ENCODE measurements at places on chromosomes 13 and 19.

DNA sequence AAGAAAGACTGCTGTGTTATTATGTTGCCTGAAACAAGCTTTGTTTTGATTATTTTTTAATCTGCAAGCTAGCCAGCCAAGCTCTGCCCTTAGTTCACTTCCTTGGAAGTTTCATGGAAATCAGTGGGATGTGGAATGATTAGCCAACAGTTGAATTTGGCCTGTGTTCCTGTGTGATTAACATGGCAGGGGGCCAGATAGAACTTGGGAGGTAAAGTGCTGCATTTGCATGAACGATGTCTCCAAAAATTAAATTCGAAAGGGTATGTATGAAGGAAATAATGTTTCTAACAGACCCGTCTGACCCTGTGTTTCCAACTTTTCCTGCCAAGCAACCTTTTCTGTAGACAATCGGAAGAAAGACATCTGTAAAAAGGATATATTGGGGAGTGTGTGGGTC lies 32.2 kb downstream of the UFM1 start:
- no peak for DNase-seq

DNA sequence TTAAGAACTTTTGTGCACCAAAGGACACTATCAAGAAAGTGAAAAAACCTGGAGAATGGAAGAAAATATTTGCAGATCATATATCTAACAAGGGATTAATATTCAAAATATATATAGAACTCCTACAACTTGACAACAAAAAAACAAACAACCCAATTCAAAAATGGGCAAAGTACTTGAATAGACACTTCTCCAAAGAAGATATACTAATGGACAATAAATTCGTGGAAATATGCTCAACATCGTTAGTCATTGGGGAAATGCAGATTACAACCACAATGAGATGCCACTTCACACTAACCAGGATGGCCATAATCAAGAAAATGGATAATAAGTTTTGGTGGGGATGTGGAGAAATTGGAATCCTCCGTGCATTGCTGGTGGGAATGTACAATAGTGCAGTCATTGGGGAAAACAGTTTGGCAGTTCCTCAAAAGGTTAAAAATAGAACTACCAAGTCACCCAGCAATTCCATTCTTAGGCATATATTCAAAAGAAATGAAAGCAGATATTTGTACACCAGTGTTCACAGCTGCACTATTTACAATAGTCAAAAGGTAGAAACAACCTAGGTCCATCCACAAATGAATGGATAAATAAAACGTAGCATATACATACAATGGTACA lies 2.2 kb upstream of the LSR start:
- DNase-seq = no peak

DNA sequence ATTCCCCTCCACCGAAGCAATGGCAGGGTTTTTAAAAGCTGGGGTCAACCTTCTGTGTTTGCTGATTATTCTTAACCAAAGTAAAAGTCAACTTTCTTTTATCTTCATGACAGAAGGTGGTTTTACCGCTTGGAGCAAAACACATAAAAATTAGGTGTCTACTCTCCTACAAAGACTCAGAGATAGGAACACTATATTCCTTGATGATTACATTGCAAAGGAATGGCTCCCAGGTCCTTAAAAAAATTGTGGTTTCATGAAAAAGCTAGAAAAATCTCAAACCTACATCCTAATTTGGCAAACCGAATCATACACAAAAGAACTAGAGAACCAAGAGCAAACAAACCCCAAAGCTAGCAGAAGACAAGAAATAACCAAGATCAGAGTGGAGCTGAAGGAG lies 760.4 kb upstream of the PCDH20 start:
- no peak for DNase-seq

GRCh38 chr13:53743906-53744305 lies 715.3 kb downstream of the OLFM4 start:
- DNase-seq = no peak

DNA sequence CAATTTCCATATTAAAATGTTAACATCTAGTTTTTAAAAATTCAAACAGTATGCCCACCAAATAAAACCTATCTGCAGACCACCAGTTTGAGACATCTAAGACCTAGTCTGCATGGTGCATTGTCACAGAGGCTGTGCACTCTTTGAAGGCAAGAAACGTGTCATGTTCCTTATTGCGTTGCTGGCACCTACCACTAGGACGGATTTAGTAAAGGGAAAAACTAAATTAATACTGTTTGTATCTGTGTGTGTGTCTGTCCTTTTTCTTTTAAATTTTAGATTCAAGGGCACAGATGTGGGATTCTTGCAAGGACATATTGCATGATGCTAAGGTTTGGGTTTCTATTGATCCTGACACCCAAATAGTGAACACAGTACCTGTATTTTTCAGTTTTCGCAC lies 481.4 kb downstream of the UQCRFS1 start:
- no peak for DNase-seq

- no peak for DNase-seq
Observed at GRCh38 chr13:41222259-41222852, 28.0 kb upstream of the KBTBD7 start.

GRCh38 chr13:33865945-33866344 lies 48.0 kb downstream of the RFC3 start:
- no peak for DNase-seq

DNA sequence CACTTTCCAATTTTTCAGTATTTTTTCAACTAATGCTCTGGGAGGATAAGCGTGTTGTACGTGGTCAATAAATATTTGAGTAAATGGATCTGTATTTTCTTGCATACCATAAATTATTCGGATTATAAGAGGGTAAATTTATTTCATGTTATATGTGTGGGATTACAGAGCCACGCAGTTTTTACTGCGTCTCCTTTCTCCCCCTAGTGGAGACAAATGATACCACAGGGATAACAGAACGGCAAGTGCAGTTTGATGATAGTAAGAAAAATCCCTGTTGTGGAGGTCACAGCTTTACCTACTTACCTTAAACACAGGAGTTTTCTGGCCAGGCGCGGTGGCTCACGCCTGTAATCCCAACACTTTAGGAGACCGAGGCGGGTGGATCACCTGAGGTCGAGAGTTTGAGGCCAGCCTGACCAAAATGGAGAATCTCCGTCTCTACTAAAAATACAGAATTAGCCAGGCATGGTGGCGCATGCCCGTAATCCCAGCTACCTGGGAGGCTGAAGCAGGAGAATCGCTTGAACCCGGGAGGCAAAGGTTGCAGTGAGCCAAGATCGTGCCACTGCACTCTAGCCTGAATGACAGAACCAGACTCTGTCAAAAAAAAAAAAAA lies 16.8 kb downstream of the MBD3L2B start:
- DNase-seq = no peak

DNA sequence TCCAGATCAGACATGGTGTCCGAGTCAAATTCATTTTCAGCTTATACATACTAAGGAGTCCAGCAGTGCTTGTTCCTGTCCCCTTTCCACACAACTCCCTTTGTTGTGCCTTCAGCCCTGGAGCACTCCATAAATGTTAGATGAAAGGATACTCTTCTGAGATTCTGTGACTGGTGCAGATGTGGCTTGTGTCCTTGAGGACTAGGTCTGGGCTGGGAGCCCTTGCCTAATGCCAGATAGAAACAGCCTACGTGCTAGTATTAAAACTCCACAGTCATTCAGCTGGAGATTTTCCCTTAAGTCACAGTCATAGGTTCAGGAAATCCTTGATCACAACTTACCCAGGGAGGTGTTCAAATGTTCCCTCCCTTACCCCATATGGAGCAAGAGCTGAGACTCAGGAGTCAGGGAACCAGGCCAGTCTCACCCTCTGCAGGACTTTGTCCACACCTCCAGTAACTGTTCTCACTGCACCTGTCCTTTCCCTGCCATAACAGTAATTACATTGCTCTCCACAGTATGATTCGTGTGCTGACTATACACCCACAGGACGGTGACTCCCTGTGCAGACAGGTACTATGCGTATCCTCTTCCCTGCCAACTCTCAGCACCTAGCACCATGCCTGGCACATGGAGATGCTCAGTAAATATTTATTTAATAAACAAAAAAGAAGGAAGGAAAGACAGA lies 15.5 kb upstream of the SERPINE3 start:
- DNase-seq = no peak

DNA sequence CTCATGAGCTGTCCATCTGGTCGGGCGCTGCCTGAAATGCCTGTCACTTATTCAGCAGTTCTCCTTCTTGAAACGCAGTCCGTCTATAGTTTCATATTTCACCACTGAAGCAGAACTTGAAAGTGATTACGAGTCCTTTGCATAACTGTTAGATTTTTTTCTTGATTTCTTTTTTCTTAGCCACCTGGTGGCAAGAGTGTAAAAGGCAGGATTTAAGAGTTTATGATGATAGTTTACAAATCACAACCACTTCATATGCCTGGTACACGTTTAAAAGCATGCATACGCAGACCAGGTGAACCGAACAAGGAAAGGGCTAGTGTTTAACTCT lies 45.8 kb downstream of the GGACT start:
- peak; percentile 91 for DNase-seq

DNA sequence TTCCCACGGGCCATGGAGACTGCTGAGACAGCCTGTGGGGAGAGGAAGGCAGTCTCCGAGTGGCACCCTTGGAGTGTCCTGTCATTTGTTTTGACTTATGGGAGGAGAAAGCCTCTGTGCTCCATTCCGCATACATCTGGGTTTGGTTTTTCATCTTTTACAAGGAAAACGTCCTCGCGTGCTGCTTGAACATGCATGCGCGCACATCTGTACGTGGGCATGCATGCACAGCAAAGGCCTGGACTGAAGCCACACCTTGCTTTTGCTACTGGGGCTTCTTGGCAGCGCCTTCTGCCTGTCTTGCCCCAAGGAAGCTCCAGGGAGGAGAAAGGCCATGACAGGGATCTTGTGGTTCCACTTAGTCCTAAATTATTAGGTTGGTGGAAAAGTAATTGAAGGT lies 44.0 kb downstream of the SUGP2 start:
- no peak for DNase-seq

DNA sequence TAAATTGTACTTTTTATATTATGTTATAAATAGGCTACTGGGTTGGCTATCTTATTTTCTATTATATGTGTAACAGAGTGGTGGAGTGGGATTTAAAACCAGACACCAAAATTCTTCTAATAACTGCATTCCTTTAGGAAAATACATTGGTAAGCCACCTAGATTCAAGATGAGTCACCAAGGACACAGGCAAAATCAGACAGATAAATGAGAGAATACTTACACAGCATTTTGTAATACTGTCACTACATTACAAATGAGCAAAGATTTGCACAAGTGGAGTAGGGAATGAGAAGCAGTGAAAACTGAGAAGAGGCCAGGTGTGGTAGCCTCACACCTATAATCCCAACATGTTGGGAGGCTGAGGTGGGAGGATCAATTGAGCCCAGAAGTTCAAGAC lies 6.2 kb upstream of the SPART start:
- DNase-seq = no peak

DNA sequence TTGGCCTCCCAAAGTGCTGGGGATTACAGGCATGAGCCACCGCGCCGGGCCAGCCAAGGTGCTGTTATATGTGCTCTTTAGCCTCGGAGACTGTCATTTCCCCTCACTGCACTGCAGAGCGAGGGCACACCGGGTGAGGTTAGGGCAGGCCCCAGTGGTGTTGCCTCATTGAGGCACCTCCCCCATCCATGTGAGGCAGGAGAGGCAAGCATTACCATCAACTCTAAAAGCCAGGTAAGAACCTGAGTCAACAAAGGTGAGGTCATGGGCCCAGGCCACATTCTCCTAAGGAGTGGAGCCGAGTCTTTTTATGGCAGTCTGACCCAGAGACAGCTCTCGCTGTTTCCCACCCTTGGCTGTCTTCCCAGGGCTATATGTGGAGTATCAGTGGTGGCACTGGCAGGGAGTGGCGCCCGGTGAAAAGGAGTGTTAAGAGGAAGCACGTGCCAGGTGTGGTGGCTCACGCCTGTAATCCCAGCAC lies 10.9 kb downstream of the B3GNT8 start:
- DNase-seq = peak; percentile 9

DNA sequence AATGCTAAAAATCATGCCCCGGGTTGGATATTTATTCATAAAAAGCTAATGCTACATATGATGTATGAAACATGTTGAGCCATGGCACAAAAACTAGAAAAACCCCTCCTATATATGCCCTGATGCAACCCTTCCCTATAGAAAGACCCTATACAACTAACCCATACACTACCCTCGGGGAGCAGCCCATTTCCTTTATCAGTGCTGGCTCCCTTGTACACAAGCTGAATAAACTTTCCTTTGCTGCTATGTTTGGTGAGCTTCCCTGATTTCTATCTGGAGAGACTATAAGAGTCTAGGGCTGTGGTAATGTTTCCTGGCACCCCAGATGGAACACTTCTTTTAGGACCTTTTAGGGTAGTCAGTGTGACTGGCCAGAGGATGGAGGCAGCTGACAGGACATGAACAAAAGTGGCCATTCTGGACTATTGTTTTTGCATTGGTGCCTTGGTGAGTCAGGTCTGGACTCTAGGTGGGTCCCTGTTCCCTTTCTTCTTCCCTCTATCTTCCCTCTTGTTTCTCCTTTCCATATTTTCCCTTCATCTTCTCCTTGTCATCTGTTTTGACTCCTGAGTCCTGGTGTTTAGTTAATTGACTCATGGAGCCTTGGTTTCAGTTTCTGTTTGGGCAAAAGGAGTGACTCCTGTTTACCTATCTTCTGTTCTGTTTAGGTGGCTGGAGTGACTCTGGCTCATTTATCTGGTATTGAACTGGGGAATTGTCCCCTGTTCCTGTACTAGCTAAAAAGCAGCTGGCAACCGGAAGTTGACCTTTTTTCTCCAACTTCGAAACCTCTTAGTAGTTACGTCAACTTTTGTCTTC lies 1321.8 kb upstream of the PCDH9 start:
- DNase-seq = no peak

GRCh38 chr19:10839114-10840050 lies 3.4 kb upstream of the TMED1 start:
- no peak for DNase-seq

DNA sequence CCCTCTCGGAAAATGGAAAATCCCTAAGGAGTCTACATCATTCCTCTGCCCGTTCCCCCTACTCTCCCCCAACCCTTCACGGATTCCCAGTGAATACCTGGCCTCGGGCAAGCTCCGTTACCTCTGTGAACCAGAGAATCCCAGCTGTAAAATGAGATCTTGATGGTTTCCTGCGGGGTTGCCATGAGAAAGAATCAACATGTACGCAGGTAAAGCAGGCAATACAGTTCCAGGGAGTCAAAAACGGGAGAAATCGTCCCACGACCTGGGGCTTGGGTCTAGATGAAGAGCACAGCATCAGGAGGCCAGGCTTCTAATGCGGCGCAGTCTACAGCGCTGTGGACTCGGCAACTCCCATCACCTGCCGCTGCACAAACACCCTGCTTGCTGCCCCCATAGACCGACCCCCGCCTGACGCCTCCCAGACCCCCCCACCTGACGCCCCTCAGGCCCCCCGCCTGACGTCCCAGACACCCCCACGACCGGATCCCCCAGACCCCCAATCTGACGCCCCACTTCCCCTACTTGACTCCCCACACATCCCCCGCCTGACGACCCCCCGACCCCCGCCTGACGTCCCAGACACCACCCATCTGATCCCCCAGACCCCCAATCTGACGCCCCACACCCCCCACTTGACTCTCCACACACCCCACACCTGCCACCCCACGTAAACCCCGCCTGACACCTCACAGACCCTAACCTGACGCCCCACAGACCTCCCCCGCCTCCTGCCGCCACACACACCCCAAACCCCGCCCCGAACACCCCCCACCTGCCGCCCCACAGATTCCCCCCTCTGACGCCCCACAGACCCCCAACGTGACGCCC lies 680 bp downstream of the LIG4 start:
- DNase-seq = peak; percentile 78
